ENCODE measurements at places on chromosomes 13 and 19. TPM values are rescaled to one million over a fixed set of nuclear protein-coding genes. Genes with fewer than 3 reads are reported as not detected.

The KCNJ14 gene
- 1.7 TPM for total RNA-seq

The TSEN34 gene
- 8.0 TPM for total RNA-seq

The CBY2 gene
- not detected for total RNA-seq

The SUGP2 gene
- 149 TPM for total RNA-seq

The GFY gene
- total RNA-seq: not detected

The ZNF211 gene
- 5.2 TPM for total RNA-seq

The CACNG6 gene
- total RNA-seq: not detected

The KANK3 gene
- total RNA-seq: 0.36 TPM

The ARHGAP33 gene
- 61.6 TPM for total RNA-seq

The SLC10A2 gene
- not detected for total RNA-seq

The FPR2 gene
- total RNA-seq: not detected

The TRPM4 gene
- total RNA-seq: 0.62 TPM

The TBXA2R gene
- total RNA-seq: 0.41 TPM

The DHRS12 gene
- 4.1 TPM for total RNA-seq

The ACTMAP gene
- 25.0 TPM for total RNA-seq

The CFAP97D2 gene
- 0.17 TPM for total RNA-seq

The MPND gene
- 18.6 TPM for total RNA-seq

The TEX29 gene
- total RNA-seq: 0.57 TPM

The ODAD3 gene
- total RNA-seq: 0.15 TPM

The CYP4F8 gene
- not detected for total RNA-seq

The ATG4D gene
- 21.6 TPM for total RNA-seq

The SULT2A1 gene
- total RNA-seq: not detected

The ERF gene
- 55.6 TPM for total RNA-seq

The CYP2F1 gene
- not detected for total RNA-seq

The LRRC63 gene
- total RNA-seq: 0.32 TPM

The ZNF880 gene
- total RNA-seq: 8.3 TPM

The ASPDH gene
- total RNA-seq: not detected

The NLRP5 gene
- total RNA-seq: not detected

The AZU1 gene
- not detected for total RNA-seq

The ATP1A3 gene
- total RNA-seq: 1.1 TPM

The LIM2 gene
- not detected for total RNA-seq

The KRTDAP gene
- total RNA-seq: not detected

The RAB3D gene
- total RNA-seq: 9.8 TPM

The CASP14 gene
- not detected for total RNA-seq

The RNF17 gene
- total RNA-seq: not detected

The MYH14 gene
- total RNA-seq: not detected

The SIGLEC10 gene
- total RNA-seq: not detected

The PPFIA3 gene
- total RNA-seq: 4.6 TPM
